ENCODE measurements at places on chromosomes 16 and 17. TPM values are rescaled to one million over a fixed set of nuclear protein-coding genes. Genes with fewer than 3 reads are reported as not detected.

DNA sequence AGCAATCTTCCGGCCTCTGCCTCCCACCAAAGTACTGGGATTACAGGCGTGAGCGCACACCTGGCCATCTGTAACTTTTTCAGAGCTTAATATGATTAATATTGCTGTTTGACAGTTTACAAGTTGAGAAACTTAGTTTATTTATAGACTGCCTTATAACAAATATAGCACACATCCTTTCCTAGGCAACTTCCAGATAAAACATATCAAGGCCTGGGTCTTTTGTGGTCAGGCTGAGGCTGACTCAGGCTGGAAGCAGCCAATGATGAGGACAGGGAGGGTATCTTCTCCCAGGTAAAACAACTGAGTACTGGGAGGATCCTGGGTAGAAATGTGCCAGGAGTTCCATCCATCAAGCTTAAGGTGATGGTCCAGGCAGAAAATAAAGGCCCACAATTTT is 16.2 kb downstream of the LUC7L start:
- no peak overlapping the region for H3K27ac ChIP-seq
- no peak for DNase-seq
- H3K36me3 ChIP-seq: peaks cover 9% of the 10 kb centered on the region
- no peaks in the 10 kb centered on the region for H3K4me1 ChIP-seq

GRCh38 chr17:47810200-47810821 is 11.3 kb downstream of the OSBPL7 start:
- no peaks in the 10 kb centered on the region for H3K36me3 ChIP-seq
- no peak overlapping the region for H3K27ac ChIP-seq
- peaks cover 6% of the 10 kb centered on the region for H3K4me1 ChIP-seq
- DNase-seq: peak; percentile 52
- H3K27me3 ChIP-seq: no peaks in the 10 kb centered on the region
- no peak overlapping the region for H3K4me3 ChIP-seq

GRCh38 chr17:55567240-55568214 is 56.3 kb upstream of the SMIM36 start:
- H3K27ac ChIP-seq: no peak overlapping the region
- no peak for DNase-seq
- no peak overlapping the region for H3K4me3 ChIP-seq
- no peaks in the 10 kb centered on the region for H3K27me3 ChIP-seq
- no peaks in the 10 kb centered on the region for H3K36me3 ChIP-seq

- no peak for DNase-seq
- H3K4me3 ChIP-seq: no peak overlapping the region
- no peak overlapping the region for H3K27ac ChIP-seq
- no peaks in the 10 kb centered on the region for H3K27me3 ChIP-seq
- no peaks in the 10 kb centered on the region for H3K36me3 ChIP-seq
Measured at GRCh38 chr16:85507342-85507741, 105.8 kb upstream of the GSE1 start.

- H3K36me3 ChIP-seq: no peaks in the 10 kb centered on the region
- H3K4me1 ChIP-seq: peaks cover 54% of the 10 kb centered on the region
- peak overlapping the region; percentile 78 for H3K27ac ChIP-seq
- DNase-seq: no peak
- no peaks in the 10 kb centered on the region for H3K27me3 ChIP-seq
Measured at GRCh38 chr17:80261159-80261894, 675 bp downstream of the RNF213 start.

The CNTD1 gene
- total RNA-seq: 0.13 TPM

The FN3K gene
- total RNA-seq: 34.8 TPM

The GDPD3 gene
- 2.5 TPM for total RNA-seq

The CES1 gene
- 27.5 TPM for total RNA-seq

The EARS2 gene
- total RNA-seq: 31.3 TPM

Data from Panc1 (cell line).